Omental fat pad (tissue), 4 donors: ENCODE measurements at places on chromosomes 4 and X. TPM values are rescaled to one million over a fixed set of nuclear protein-coding genes. Genes with fewer than 3 reads are reported as not detected.

DNA sequence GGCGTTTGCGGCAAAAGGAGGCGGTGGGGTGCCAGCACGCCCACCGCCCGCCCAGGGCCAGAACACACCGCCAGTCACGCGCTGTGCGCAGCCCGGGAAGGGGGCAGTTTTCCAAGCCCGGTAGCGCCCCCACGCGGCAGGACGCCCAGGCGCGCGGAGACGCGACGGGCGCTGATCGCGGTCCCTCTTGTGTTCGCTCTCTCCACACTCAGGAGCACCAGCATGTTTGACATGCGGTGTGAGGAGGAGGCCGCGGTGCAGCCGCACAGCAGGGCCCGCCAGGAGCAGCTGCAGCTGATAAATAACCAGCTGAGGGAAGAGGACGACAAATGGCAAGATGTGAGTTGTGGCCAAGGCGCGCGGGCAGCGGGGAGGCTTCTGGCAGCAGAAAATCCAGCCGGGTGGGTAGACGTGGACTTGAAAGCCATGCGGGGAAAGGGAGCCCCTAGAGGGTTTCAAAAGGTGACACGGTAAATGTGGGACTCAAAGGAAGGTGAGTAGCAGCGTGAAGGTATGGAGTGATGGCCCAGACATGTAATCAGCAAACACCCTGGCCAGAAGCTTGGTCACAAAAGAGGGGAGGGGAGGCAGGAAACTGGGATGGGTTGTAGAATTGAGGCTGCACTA is 104.1 kb downstream of the PHOX2B start:
- DNase-seq: peak; percentile 44

- no peak for DNase-seq
Measured at GRCh38 chr4:76782837-76783236, 115.1 kb downstream of the SOWAHB start.

GRCh38 chrX:69195192-69195591 is 29.9 kb upstream of the PJA1 start:
- no peak for DNase-seq

DNA sequence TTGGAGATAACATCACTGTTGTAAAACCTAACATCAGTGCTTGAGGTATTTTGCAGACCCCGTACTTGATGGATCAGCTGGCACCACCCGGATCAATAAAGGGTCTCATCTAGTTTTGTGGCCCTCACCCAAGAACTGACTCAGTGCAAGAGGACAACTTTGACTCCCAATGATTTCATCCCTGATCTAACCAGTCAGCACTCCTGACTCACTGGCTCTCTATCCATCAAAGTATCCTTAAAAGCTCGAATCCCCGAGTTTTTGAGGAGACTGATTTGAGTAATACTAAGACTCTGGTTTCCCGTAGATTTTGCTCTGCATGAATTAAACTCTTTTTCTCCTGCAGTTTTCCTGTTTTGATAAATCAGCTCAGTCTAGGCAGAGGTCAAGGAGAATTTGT is 2498.1 kb downstream of the PCDH7 start:
- no peak for DNase-seq

The SPANXD gene
- not detected for total RNA-seq

The ARX gene
- total RNA-seq: not detected

The ODAPH gene
- total RNA-seq: not detected
